ENCODE measurements at places on chromosomes 13 and 19.

DNA sequence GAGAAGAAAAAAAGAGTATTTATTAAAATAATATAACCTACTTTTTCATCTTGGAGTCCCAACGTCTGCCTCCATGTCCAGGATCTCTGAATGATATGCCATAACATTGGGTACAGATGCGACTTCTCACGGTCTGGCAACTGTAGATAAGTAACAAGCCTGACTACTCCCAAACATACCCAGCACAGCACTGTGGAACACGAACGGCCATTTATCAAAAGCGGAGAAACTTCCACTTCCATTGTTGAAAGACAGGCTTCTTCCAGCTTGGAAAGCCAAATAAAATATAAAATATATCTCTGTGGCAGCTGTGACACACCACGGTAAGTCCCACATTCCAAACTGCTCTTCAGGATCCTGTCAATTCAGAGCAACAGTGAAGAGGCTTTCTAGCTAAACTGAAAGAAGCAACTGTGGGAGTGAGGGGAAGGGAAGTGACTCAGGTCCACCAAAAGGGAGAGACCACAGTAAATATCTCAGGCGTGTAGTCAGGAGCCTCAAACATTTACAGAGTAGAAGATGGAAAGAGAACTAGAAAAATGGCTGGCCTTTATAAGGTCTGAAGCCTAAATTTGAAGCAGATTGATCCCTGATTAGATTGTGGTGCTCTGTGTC, 331.7 kb downstream of the LIG4 start:
- DNase-seq: no peak

GRCh38 chr13:77038907-77039480, 12.0 kb upstream of the FBXL3 start:
- no peak for DNase-seq

GRCh38 chr19:58561373-58562121, 3.1 kb upstream of the UBE2M start:
- no peak for DNase-seq

GRCh38 chr13:63208826-63209225, 1793.2 kb upstream of the PCDH20 start:
- no peak for DNase-seq

- DNase-seq: peak; percentile 61
These were observed 192.6 kb downstream of the KATNAL1 start for GRCh38 chr13:30114571-30115256.

GRCh38 chr13:66138172-66138811, 1091.8 kb downstream of the PCDH9 start:
- no peak for DNase-seq

DNA sequence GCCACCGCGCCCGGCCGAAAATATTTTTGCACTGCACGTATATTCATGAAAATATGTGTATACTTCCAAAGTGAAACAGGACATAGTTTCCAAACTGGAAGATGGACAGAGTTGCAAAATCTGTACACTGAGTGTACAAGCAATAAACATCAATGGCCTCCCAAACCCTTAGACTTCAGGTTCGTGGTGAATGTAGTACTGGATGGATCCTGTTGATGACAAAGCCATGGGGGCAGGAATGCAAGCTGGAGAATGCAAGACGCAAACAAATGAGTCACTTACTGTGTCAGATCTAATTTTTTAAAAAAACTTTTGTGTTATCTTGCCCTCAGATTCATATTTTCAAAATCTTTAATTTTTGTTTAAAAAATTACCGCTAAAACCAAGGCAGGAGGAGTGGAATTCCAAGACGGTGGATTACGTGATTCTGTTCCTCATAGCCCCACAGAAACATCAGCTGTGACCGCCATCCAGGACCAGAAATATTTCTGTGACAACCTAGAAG, 12.7 kb upstream of the LILRA2 start:
- no peak for DNase-seq

GRCh38 chr19:56309511-56310185, 5.0 kb downstream of the ZSCAN5A start:
- DNase-seq: no peak

DNA sequence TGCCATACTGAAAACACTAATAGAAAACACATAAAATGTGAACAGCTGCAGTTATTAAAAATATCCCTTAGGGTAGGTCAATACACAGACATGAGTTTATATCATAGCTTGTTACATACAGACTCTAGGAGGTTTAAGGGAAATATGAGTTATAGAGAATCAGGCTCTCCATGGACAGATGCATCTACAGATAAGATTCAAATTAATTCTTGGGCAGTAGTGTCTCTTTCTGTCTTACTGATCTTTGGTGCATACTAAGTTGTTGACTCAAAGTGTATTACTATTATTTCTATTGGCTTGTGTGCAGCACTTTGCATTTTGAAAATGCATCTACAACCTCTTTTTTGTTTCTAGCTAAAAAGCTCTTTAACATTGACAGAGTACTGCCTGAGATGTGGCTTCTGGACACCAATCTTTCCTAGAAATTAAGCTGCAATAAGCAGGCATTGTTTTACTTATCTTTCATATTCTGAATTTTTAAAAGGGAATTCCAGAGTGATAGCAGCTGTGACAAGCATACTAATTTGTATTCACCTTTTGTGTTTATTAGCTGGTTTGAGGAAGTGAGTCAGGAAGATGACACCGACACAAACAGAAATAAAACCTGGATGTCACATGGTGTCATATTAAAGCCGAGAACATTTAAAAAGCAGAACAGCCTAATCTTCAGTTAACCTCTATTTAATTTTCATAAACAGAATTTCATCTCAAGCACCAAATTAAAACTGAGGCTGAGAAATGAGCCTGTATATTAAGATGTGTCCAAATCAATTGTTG, 399.0 kb downstream of the PCDH9 start:
- no peak for DNase-seq

DNA sequence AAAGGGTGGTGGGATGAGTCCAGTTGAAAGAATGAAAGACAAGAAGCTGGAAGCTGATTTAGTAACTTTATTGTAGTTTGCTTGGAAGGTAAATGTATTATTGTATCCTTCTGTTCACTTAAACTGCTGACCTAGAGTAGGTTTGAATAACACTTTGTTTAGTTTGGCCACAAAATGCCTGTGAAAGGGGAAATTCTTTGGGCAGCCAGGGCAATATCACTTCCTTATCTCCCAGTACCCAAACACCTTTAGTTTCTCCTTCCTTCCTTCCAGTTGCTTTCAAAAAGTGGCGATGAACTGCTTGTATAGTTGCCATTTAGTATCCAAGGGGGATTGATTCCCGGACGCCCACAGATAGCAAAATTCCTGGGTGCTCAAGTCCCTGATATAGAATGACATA, 120.1 kb downstream of the PAN3 start:
- DNase-seq: no peak

- no peak for DNase-seq
These were observed 432.2 kb downstream of the OLFM4 start for GRCh38 chr13:53460796-53461195.

DNA sequence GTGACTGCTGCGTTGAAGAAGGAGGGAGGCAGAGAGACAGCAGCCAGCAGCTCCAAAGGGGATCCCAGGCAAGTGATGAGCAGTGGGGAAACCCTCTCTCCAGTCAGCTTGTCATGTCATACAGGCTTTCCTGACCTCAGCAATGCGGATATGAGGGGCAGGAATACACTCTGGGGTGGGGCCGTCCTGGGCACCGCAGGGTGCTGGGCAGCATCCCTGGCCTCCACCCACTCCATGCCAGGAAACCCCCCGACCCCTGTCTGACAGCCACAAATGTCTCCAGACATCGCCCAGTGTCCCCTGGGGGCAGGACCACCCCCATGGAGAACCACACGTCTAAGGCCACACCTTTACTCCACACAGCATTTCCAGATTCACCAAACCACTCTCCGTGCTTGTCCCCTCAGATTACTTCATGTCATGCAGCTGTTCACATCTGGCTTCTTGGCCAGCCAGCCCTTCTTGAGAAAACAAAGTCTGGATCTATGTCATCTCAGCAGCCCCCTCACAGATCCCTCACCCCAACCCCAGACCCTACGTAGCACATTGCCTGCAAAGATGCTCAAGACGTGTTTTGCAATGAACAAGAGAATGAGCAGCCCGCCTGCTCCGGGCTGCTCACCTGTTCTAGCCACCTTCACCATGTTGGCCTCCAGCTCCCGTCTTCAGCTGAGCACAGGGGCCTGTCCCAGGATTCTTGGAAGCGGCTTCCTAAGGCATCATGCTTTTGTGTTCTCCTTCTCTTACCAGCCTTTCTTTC, 46.5 kb downstream of the RFX2 start:
- DNase-seq: no peak

DNA sequence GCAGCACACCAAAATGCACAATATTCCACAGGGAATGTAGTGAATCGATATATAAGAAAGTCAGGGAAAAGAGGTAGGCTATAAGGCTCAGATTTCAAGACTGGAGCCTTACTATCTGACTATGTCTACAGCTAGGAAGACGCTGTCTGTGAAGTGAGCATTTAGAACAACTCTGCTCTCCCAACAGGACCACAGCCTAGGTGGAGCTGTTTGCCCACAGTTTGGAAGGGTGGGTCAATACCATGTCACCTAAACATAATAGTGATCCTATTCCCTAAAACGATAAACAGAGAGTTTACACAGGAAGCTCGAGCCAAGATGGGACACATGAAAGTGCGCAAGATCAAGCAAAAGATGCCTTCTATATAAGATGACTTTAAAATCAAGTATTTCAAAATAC, 2486.0 kb upstream of the PCDH20 start:
- no peak for DNase-seq

GRCh38 chr13:111153977-111154332, 38.8 kb downstream of the ARHGEF7 start:
- no peak for DNase-seq

- no peak for DNase-seq
These were observed 511.1 kb downstream of the IRS2 start for GRCh38 chr13:109275139-109275745.

- DNase-seq: peak; percentile 2
These were observed 62.3 kb downstream of the SGCG start for GRCh38 chr13:23243066-23243465.

DNA sequence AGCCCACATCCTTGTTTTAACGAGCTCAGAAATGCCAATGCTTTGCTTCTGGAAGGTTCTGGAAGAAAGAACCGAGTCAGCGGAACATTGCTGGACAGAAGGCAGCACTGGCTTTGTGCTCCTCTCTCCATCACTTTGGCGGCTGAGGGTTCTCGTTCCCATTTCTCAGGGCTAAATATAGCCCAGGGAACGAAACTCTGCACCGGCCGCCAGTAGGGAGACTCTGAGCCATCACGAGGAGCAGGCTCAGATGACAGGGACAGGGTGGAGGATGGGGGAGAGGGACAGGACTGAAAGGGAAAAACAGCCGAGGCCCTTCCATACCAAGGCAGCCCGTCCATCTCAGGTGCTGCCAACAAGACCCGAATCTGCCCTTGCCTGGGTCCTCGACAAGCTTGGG, 166.4 kb downstream of the CACNA1A start:
- DNase-seq: no peak

DNA sequence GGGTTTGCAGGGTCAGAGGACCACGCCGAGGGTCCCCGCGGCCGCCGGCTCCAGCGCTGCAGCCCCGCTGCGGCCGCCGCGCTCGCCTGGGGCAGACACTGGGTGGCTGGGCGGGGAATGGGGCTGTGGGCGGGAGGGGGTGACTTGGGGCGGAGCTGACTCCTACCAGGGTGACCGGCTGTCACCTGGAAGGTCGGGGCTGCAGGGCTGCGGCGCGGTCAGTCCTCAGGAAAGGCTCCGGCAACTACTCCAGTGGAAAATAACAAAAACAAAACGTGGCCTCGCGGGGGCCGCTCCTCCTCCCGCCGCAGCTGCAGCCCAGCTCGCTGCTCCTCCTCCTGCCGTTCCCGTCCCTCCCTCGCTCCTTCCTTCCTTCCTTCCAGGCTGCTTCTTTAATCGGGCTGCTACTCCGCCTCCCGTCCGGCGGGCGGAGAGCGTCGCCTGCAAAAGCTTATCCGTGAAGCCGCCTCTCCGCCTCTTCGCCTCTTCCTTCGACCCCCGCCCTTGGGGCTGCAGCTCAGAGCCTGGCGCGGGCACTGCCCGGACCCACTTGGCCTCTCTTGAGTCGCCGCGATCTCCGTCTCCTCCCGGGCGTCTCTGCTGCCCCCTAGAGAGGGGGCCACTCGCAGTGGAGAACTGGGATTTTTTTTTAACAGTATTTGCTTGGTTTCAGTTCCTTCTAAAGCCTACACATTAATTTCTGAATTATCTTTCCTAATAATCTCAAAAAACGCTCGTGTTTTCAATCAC, at the start of gene TBC1D4:
Gene TBC1D4 (minus strand): TSS at position 100 of the 750 bp plus-strand sequence. CDS start 402 bp downstream, outside the sequence.
- DNase-seq: peak; percentile 26

DNA sequence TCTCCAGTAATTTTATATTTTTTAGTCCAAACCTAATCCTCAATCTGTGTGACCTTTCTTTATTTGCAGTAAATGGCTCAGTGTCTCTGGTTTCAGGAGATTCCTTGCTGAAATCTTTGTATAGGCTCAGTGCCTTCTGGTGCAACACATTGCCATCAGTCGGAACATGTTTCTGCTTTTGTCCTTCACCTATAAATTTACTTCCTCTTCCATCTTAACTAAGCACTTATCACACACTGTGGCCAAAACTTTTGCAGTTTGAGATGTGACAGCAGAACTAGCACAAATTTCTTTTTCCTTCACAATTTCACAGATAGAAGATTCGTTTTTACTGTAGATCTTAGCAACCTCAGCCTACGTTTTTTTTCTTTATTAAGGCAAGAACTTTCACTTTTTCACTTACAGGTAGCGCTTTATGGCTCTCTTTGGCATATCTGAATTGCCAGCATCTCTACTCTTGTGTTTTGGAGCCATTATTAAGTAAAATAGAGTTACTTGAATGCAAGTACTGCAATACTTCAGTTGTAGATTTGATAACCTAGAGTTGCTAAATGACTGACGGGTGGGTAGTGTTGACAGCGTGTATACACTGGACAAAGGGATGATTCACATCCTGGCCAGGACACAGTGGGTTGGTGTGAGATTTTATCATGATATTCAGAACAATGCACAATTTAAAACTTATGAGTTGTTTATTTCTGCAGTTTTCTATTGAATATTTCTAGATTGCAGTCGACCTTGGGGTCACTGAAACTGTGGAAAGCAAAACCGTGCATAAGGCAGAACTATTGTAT, 44.3 kb downstream of the NDFIP2 start:
- no peak for DNase-seq

DNA sequence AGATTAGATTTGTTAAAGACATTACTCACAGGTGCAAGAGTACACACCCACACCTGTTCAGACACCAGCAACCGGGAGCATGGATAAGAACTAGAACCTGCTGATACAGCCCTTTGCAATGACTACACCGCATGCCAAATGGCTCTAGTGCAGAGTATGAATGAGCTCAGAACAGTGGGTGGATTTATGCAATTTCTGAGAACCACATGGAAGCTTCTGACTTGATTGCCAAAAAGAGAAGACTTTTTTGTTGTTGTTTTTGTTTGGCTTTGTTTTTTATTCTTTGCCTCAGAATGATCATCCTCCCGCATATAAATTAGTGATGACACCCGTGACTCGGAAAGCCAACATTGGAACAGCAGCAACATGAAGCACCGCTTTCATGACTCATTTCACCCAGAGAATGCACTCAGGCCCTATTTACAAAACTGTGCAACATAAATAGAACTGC, 77.4 kb upstream of the LRCH1 start:
- DNase-seq: no peak

GRCh38 chr13:63632321-63632720, 2216.7 kb upstream of the PCDH20 start:
- no peak for DNase-seq

GRCh38 chr13:59024434-59024833, 1139.3 kb downstream of the DIAPH3 start:
- no peak for DNase-seq

Measured in NCI-H510A (cell line).